Activated CD4-positive, CD25-positive, alpha-beta regulatory T cell (primary cell): ENCODE measurements at places on chromosomes 7 and 10.
A peak's percentile ranks its signal among the peaks of the same experiment; 100 is the strongest.

GRCh38 chr10:102394079-102394800 lies 1.3 kb upstream of the NFKB2 start:
- DNase-seq, result peak; percentile 100

- DNase-seq, result no peak
Measured at GRCh38 chr10:108956149-108956548, 967.2 kb downstream of the XPNPEP1 start.

DNA sequence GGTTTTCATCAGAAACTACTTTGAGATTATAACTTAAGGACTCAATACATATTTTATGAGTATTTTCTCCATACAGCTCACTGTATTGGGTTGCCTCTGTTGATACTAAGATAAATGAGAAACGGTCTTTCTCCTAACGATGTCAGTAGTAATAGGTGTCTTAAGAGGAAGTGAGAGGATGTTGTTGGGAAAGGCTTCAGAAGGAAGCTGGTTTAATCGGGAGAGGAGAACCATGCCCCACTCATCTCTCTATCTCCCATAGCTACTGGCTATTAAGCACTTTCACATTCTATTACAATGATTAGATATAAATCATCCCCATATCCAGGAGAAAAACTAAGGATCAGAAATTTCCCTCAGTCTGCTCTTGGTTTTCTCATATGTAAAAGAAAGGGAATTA lies 2.0 kb downstream of the CLEC5A start:
- DNase-seq, result no peak

DNA sequence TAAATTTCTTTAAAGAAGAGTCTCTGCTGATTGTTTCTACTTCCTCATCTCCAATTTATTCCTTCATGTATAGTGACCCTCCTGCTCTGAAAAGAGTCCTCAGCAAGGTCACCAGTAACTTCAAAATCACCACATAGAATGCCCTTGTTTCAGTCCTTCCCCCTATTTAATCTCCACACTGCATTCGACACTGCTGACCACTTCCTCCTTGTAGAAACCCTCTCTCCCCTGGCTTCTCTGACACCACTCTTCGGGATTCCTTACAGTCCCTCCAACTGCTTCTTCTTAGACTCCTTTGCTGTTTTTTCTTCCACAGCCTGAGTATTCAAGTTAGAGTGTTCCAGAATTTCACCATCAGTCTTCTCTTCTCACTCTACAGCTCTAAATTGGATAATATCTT lies 89.5 kb downstream of the VPS41 start:
- DNase-seq, result no peak

GRCh38 chr7:138739859-138740258 lies 38.7 kb upstream of the SVOPL start:
- no peak for DNase-seq

- no peak for DNase-seq
Measured at GRCh38 chr10:124149189-124150042, 56.0 kb upstream of the CHST15 start.

GRCh38 chr7:128215281-128215680 lies 25.8 kb upstream of the LEP start:
- DNase-seq, result no peak

- no peak for DNase-seq
Measured at GRCh38 chr10:14787938-14788337, 13.2 kb upstream of the FAM107B start.

DNA sequence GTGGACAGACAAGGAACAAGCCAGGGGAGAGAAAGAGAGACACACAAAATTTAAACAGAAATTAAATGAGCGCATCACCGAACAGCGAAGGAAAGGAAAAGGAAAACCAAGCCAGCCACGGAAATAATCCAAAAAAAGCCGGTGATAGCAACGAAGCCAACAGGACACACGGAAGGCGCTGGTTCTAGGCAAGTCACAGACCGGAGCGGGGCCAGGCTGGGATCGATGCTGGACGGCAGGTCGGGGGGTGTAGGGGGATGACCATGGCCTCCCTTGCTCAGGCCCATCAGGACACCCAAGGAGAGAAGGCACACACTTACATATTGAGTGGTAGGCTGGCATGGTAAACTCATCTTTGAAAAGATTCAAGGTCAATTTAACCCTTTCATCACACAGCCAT lies 202.5 kb upstream of the PTN start:
- no peak for DNase-seq

GRCh38 chr10:4373612-4374011 lies 452.4 kb upstream of the AKR1E2 start:
- DNase-seq, result no peak

GRCh38 chr7:45001138-45001694 lies 1.2 kb downstream of the CCM2 start:
- DNase-seq, result peak; percentile 32

- DNase-seq, result no peak
Measured at GRCh38 chr7:32952876-32953275, 4.4 kb upstream of the FKBP9 start.

GRCh38 chr7:112546723-112547513 lies 66.1 kb downstream of the LSMEM1 start:
- no peak for DNase-seq

DNA sequence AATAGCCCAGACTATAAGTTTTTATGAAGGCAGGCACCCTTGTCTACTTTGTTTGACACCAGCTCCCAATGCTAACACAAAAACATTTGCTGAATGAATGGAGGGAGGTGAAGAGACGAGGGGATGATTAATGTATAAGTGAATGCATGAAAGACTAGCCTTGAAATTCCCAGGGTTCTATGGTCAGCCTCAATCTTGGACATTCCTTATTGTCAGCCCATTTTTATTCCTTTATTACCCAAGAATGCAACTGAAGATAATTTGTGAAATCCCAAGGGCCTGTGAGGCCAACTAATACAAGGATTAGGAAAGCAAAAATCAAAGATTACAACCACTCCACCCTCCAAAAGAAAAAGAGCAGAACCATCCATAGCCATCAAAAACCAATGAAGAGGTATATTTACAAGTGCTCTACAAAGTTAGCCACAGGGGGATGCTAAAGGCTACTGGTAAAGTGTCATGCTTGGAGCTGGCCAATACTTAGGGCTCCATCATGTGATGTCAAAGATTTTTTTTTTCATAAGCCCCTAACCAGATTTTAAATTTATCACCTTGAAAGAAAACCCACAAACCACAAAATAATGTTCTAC lies 40.0 kb upstream of the ASAH2 start:
- no peak for DNase-seq

DNA sequence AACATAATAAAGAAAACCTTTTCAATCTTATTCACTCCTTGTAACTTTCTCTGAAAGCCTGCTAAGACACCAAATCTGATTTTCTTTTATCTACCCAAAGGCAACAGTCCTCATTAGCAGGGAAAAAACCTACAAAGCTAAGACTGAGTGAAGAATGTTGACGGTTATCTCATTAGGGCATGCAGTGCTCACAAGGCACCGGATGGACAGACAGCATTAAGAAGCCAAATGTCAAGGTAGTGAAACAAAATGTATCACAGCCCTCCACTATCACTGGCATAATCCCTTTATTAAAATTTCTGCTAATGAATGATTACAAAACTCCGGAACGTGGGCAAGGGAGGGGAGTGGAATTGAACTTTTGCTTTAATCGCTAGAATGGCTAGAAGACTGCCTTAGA lies 442.8 kb downstream of the NEBL start:
- no peak for DNase-seq
